ENCODE measurements at places on chromosomes 4 and X. TPM values are rescaled to one million over a fixed set of nuclear protein-coding genes. Genes with fewer than 3 reads are reported as not detected.

- DNase-seq = no peak
Observed at GRCh38 chr4:52889778-52890520, 27.8 kb downstream of the RASL11B start.

GRCh38 chr4:152700151-152700550 is 20.4 kb upstream of the TMEM154 start:
- no peak for DNase-seq

Gene SMPX
- total RNA-seq = not detected

GRCh38 chr4:20773144-20773997 is 73.1 kb downstream of the PACRGL start:
- peak; percentile 55 for DNase-seq

DNA sequence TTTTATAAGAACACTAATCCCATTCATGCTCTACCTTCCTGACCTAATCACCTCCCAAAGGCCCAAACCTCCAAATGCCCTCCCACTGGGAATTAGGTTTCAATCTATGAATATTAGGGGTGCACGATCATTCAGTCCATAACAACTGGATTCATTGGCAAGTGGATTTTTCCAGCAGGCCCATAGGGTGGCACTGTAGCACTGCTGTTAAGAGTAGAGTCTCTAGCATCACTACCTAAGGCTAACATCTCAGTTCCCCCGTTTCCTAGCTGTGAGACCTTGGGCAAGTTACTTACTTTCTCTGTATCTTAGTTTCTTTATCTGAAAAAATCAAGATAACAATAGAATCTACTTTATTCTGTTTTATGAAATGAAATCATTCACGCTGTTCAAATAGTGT is 315.8 kb downstream of the STIM2 start:
- no peak for DNase-seq

GRCh38 chr4:77010841-77011354 is 61.3 kb downstream of the SEPTIN11 start:
- DNase-seq = no peak

- no peak for DNase-seq
Observed at GRCh38 chr4:175351473-175351872, 433.3 kb downstream of the ADAM29 start.

- DNase-seq = peak; percentile 88
Observed at GRCh38 chrX:130268449-130269170, at the start of gene ZNF280C. ZNF280C (minus strand) TSS chrX:130268899; CDS start chrX:130260449, 8,450 bp downstream.

DNA sequence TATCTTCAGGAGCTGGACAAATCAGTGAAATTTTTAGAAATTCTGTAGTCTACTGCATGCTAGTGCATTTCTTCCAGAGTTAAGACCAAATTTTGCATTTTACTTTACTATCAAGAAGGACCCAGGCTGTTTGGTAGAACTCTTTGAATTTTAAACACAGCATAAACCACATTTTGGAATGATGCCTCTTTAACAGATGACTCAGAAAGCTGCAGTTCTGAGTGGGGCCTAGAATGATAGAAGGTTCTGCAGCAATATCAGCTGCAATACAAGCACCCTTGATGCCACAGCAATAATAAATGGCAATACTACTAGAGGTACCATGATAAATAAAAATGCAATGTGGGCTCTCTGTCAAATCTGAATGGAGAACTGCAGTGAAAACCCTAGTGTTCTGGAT is 198.7 kb downstream of the TMA16 start:
- no peak for DNase-seq

Gene FGG
- total RNA-seq = not detected

GRCh38 chr4:93730251-93730650 is 98.3 kb upstream of the ATOH1 start:
- DNase-seq = no peak

DNA sequence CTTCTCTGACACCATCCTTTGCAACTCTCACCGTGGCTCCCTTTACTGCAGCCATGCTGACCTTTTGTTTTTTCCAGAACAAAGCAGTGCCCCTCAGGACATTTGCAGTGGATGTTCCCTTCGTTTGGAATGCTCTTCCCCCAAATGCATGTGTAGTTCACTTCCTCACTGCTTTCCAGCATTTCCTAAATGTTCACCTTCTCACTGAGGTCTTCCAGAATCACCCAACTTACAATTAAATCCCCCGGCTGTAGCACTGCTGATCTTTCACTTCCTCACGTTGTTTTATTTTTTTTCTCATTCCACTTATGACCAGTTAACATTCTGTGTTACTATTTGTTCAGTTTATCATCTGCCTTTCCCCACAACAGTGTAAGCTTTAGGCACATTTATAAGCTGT is 73.1 kb downstream of the GASK1B start:
- DNase-seq = no peak

GRCh38 chr4:120156120-120156718 is 89.6 kb upstream of the MAD2L1 start:
- no peak for DNase-seq

DNA sequence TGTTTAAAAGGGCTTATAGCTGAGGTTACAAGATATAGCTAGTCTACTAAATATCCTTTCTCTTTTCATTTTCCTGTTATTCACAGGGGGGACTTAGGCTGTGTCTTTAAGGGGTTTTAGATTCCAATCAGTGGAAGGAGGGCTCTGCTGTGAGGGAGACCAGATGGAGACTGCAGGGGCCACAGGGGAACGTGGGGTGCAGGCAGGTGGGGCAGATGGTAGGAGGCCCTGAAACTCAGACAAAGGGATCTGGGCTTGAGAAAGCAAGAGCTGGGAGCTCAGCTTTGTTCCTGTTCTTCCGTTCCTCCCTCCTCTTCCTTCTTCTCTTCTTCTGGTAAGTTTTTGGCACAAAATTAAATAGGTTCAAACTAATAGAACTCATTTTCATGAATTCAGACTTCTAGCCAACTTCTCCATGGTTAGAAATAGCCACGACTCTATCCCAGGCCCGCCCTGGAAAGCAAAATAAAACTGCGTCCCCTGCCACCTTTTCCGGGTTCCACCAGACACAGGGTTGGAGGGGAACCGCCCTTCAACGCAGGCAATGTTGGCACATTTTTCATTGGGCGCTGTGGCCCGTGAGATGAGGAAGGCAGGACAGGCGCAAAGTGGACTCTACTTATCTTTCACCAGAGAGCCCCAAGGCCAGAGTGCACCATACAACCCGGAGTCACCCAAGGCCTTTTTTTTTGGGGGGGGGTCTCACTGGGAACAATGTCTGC is 3.5 kb upstream of the TMSB4X start:
- no peak for DNase-seq

Gene SPANXD
- not detected for total RNA-seq

- no peak for DNase-seq
Observed at GRCh38 chr4:120664851-120665250, 257.7 kb downstream of the PRDM5 start.

Gene PABPC4L
- 1.9 TPM for total RNA-seq

- DNase-seq = no peak
Observed at GRCh38 chrX:18436017-18436416, 10.6 kb downstream of the CDKL5 start.

DNA sequence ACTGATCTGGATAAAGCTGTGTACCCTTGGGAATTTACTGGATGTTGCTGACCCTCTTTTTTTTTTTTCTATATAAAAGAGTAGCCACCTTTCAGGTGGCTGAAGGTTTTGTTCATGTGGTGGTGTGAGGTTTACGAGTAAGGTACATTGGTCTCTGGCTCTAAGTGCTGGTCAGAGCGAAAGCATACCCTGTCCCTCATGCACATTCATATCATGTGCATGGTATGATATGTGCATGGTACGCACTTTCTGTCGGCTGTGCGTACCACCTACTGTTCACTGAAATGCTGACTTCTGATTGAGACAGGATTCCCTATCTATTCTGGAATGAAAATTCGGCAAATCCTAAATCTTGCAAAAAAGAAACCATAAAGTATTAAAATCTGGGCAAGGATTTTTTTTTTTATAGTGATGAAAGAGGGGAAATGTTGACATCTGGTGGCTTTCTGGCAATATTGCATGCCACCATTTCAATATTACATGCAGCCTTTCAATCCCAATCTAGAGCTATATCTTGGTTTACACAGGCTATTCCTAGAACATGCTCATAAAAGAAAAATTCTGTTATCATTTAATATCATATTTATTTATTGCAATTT is 32.8 kb downstream of the FAM149A start:
- no peak for DNase-seq

- DNase-seq = no peak
Observed at GRCh38 chr4:173560896-173561295, 30.9 kb upstream of the HAND2 start.

Gene PALLD
- 104 TPM for total RNA-seq

DNA sequence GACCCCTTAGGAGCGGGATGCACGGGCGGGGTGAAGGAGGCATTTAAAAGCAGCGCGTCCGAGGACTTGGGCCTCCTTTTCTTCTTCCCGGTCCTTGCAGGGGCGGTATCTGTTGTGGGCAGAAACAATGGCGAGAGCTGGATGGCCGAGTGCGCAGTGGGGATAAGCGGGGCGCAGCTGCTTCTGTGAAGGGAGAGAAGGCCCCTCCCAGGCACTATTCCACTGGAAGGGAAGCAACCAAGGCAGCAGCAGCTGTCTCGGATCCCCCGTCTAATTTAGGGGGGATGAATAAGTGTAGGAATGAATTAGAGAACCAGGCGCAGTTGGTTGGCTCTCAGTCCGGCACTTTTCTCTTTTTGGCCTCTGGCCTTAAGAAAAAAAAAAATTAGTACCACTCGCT is 995 bp downstream of the SMARCA5 start:
- DNase-seq = peak; percentile 70

DNA sequence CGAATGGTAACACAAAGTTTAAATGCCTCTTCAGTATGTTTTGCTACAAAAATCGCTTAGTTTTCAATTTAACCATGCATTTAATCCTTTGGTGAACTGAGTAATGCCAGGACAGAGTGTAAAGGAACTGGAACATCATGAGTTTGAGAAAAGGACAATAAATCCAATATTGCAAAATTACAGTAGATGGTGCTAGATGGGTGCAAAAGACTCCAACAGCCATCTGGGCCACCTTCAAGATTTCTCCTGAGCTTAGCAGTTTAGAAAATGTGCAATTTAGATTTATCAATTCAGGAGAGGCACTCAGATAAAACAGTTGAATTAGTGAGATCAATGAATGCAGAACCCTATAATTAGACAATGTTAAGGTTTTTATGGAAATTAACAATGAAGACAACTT is 33.2 kb upstream of the MID1IP1 start:
- no peak for DNase-seq

DNA sequence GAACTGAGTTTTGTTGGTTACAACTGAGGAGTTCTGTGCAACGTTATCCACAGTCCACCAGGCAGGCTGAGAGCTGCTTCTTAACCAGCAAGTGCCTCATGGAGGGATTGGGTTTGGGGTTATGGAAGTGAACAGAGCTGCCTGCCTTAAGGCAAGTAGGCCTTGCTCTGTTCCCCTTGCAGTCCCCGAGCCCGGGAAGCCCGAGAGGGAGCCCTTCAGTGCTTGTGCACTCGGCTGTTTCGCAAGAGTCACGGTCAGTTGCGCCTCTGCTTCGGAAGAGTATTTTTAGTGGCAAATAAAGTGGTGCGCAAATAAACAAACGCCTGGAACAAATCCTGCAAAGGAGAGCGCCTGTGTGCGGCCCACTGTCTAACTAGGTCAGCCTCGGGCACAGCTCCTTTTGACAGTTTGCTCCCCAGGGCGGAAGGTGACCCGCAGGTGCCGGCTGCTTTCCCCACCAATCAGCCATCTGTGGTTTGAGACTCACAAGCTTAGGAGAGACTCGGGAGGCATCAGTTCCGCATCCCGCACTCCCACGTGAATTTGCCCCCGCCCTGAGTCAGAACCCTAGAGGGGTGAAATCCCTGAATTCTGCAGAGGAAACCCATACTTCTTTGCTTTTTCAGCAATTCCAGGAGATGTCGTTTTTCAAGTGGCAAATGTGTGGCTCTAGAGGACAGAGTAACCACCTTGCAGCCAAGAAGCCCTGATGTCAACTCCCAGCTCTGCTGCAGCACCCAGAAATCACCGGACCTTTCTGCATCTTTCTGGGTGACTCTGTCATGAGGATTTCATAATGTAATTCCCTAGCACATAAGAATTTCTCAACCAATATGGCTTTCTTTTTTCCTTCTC is 56.8 kb downstream of the LGI2 start:
- DNase-seq = peak; percentile 77

Gene CXCL6
- 2.8 TPM for total RNA-seq

Gene SETD7
- 56.9 TPM for total RNA-seq

GRCh38 chrX:1023676-1024075 is 188.8 kb downstream of the CRLF2 start:
- DNase-seq = no peak

Gene TIMP1
- total RNA-seq = 288 TPM

GRCh38 chrX:22047468-22047867 is 15.3 kb downstream of the PHEX start:
- no peak for DNase-seq

DNA sequence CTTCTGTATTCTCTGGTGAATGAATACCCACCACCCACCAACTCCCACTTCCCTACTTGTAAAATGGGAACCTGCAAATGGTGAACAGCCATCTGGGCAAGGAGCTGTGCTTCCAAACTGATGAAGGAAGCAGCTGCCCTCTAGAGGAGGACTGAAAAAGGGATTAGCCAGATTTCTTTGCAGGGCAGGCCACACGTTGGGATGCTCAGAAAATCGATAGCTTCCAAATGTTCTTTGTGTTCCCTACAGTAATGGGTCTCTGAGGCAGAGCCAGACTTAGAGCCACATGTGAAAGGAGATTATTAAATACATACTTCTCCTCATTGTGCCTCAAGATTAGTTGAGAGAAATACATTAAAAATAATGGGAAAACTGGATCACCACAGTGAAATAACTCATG is 39.3 kb upstream of the LPAR4 start:
- DNase-seq = no peak

GRCh38 chrX:56248492-56248891 is 16.3 kb downstream of the KLF8 start:
- DNase-seq = no peak

Gene RHOXF2B
- not detected for total RNA-seq

- DNase-seq = no peak
Observed at GRCh38 chr4:87109121-87109520, 111.3 kb downstream of the KLHL8 start.

DNA sequence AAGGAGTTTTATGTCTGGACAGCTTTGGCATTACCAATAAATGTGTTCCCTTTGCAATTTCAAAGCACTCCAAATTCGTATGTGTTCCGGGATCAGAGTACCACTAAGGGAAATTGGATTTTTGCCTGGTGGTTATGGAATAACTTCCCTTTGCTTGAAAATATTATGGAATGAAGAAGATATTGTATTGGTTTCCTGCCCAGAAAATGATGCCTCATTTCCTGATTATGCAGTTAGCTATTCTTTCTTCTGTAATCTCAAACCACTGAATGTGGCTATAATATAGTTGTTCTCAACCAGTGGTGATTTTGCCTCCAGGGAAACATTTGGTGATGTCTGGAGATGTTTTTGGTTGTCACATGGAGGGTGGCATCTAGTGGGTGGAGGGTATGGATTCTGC is 142.9 kb downstream of the PCDH7 start:
- no peak for DNase-seq
